ENCODE measurements at places on chromosomes 5 and 9.

DNA sequence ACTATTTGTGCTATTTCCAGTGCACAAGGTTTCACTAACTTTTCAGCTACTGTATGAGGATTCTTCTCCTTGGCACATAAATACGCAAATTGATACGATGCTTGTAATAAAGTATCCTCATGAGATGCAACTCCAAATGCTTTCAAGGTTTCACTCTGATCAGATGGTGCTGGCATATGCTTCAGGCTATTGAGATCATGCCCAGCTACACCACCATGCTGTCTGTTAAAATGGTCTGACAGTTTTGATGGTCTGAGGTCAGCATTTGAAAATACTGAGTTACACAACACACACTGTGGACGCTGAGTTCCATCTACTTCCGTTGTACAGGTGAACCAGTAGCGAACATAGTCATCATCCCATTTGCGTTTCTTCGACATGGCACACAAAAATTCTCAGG, 4.7 kb downstream of the FAM200C start:
- no peak for DNase-seq

- no peak for DNase-seq
Measured at GRCh38 chr5:109155625-109156024, 254.1 kb downstream of the PJA2 start.

GRCh38 chr9:76926324-76926741, 20.4 kb upstream of the PRUNE2 start:
- no peak for DNase-seq

DNA sequence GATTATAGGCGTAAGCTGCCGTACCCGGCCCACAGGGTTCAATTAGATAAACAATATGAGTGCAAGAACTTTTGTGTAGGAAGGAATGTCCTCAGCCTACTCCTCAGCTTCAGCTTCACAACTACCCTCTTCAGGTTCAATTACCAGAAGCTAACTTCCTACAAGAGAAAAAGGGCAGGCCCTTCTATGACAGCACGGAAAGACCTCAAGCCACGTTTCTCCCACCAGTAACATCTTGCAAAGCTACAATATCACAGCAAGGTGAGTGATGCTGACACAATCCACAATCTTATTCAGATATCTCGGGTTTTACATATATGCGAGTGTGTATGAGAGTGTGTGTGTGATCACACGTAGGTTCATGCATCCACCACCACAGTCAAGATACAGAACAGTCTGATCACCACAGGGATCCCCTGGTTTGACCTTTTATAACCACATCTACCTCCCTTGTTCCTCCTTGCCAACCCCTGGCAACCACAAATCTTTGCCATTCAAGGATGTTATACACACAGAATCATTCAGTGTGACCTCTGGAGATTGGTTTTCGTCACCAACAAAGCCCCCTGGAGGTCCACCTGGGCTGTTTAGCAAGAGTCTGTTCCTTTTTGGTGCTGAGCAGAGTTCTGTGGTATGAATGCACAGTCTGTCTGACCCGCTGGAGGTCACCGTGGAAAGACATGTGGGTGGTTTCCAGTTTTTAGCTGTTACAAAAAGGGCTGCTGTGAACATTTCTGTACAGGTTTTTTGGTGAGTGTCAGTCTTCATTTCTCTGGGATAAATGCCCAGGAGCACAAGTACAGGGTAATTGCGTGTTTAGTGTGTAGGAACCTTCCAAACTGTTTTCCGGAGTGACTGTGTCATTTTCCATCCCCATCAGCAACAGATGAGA, 38.2 kb downstream of the IPPK start:
- DNase-seq, result no peak

- DNase-seq, result no peak
Measured at GRCh38 chr9:98999152-98999525, 55.4 kb downstream of the COL15A1 start.

DNA sequence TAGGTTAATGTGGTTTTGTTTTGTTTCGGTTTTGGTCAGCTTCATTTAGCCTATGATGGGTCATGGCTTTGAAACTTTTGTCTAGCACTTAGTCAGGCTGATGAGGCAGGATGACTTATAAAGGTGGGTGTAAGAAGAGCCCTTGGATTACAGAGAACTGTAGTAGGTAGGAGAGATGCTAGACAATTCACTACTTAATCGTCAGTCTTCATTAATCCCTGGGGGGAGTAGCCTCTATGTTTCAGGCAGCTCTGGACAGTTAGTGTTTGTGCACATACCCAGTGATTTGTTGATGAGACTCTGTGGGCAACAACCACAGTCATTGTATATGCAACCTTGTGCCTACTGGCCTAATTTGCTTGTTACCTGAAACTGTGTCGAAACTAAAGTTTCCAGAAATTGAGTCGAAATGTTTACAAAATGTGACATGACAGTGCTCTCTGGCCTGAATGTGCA, 113.3 kb downstream of the MTREX start:
- no peak for DNase-seq

DNA sequence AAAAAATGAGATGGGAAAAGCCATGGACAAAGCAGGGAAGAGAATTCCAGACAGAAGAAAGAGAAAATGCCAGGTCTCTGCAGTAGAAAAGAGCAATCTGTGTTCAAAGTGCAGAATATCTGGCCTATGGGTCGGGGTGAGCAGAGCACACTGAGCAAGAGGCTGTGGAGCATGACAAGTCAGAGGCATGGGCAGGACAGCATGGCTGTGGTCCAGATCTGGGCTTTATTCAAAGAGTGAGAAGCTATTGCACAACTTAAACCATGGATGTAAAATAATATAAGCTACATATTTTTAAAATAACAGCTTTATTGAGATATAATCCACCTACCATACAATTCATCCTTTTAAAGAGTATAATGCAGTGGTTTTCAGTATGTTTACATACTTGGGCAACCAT, 133.1 kb upstream of the SPDL1 start:
- no peak for DNase-seq

GRCh38 chr5:176835918-176836317, 25.6 kb downstream of the UNC5A start:
- DNase-seq, result no peak

DNA sequence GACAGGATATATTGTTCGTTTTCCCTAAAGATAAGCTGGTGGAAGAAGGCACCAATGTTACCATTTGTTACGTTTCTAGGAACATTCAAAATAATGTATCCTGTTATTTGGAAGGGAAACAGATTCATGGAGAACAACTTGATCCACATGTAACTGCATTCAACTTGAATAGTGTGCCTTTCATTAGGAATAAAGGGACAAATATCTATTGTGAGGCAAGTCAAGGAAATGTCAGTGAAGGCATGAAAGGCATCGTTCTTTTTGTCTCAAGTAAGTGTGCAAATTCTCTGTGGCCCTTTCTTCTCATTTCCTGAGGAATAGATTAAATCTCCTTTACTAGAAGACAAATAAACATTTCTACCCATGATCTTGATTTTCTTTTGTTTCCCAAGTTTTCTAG, 38.0 kb downstream of the OSMR start:
- DNase-seq, result no peak

DNA sequence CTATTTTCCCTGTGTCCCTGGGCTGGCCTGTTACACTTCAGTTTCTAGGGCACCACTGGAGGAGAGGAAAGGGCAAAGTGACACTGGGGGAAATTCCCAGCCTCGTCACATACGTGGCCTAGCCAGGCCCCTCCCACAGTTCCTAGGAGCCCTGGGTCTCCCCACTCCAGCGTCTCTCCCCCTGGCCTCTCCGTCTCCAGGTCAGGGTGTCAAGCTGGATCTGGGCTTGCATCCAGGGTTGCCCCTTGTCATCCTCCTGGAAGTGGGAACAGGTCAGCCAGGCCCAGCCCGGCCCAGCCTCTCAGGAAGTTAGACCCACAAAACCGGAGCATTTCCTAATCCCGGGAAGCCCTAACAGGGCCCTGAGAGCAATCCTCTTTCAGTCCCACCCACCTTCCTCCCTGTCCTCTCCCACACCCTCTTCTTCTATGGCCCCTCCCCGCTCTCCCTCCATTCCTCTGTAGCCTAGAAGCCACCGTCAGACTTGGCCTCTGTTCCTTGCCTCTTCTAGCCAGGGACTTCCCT, 4.7 kb upstream of the TNIP1 start:
- DNase-seq, result no peak

DNA sequence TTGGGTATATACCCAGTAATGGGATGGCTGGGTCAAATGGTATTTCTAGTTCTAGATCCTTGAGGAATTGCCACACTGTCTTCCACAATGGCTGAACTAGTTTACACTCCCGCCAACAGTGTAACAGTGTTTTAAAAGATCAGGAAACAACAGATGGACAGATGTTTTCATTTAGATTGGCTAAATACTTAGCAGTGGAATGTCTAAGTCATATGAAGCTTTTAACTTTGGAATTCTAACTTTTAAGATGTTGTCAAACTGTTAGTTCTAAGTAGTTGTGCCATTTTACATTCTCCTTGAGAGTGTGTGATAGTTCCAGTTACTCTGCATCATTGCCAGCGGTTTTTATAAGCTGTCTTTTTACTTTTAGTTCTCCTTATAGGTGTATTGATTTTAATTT, 688.8 kb downstream of the SEMA5A start:
- DNase-seq, result no peak

DNA sequence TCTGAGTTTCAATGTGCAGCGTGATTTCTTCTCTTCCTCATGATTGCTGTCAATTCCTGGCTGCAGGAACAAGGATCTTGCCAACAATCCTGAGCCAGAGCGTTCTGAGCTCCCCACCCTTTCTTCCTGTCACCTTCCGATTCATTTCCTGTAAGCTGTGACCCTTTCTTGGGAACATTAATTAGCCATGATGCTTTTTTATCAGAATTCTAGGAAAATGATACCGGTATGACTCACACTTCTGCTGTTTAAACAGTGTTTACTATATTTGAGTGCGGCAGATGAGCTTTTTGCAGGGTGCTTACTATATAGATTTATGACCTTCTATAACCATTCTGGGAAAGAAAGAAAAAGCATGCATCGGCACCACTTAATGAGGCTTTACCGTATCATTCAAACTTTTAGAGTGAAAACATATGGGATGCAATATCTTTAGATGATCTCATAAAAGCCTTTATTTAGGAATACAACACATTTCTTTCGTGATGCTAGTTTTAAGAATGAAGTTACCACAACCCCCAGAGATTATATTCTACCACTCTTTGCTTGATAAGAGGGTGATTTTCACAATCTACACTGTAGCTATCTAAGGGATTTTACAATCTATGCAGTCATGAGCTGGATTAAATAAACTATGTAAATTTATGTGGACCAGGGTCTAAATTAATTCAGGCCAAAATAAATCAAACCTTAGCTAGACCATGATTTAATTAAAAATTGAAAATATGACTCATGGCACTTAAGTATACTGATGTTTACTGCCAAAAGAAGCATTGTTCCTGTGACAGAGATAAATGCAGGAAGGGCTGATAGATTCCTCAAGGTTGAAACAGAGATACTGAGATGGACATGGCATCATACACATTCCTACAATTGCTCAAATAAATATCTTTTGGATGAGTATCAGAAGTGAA, 38.0 kb upstream of the OSMR start:
- DNase-seq, result no peak

- no peak for DNase-seq
Measured at GRCh38 chr9:81083854-81084512, 605.4 kb downstream of the TLE1 start.

- DNase-seq, result no peak
Measured at GRCh38 chr9:10168241-10168640, 444.6 kb downstream of the PTPRD start.

- DNase-seq, result peak; percentile 10
Measured at GRCh38 chr5:112417931-112418658, 982 bp downstream of the EPB41L4A start.

DNA sequence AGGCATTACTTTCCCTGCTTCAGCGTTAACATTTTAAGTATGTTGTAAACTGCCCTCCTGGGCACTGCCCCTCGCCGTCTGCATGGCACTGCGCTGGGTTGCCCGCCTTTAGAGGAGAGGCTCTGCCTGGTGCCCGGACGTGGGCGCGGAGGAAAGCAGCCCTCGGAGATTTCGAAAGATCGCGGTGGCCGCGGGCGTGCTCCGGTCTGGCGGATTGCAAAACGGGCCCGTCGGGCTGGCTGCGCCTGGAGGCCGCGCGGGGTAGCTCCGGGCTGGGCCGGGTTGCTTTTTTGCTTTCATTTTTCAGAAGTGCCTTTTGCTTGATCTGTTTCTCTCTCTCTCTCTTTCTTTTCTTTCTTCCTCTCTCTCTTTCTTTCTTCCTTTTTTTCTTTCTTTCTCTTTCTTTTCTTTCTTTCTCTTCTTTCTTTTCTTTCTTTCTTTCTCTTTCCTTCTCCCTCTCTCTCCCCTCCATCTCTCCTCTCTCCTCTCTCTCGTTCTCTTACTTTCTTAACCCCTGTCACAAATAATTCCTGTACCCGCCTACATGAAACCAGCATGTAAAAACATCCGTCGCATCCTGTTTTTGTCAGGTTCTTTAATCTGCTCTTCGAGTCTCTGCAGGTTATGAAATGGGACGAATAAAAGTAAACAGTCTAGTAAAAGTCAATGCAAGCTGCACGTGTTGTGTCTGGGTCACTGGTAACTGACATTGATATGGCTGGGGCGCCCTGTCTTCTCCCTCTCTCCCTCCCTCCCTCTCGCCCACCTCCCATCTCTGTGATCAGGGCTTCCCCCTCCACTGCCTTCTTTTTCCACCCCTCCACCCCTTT, 1.7 kb downstream of the FST start:
- peak; percentile 44 for DNase-seq

DNA sequence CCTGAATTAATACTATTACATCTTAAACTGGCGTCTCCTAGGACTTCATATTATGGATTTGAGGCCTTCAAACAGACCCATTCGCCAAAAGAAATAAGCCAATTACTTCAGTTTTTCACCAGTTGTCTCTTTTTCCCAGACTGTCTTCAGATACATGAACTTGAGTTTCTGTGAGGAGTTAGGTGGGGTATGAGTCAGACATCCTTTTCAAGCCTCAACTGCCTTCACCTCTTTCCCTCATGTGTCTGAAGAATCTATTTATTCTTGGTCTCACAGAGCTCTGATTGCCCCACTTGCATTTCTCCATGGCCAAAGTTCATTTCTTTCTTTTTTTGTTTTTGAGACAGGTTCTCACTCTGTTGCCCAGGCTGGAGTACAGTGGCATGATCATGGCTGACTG, 12.5 kb downstream of the WNT8A start:
- no peak for DNase-seq

Data from HEK293T (cell line).